ENCODE measurements at places on chromosomes 6 and 20. TPM values are rescaled to one million over a fixed set of nuclear protein-coding genes. Genes with fewer than 3 reads are reported as not detected.

The GSTA2 gene
- total RNA-seq: not detected

The MYMX gene
- total RNA-seq: 38.0 TPM

The CST9 gene
- not detected for total RNA-seq

The ECT2L gene
- total RNA-seq: not detected

The TRIM15 gene
- total RNA-seq: not detected

The VGLL2 gene
- total RNA-seq: 0.75 TPM

The OVOL2 gene
- total RNA-seq: not detected

The BPIFB4 gene
- not detected for total RNA-seq

Data from LHCN-M2 (cell line).